Stimulated activated CD4-positive, alpha-beta T cell treated with anti-CD3 and anti-CD28 coated beads, Interleukin-12 subunit alpha, Interleukin-12 subunit beta, amount 100 ng/mL, for 4 hours (primary cell): ENCODE measurements at places on chromosomes 5 and 9.

DNA sequence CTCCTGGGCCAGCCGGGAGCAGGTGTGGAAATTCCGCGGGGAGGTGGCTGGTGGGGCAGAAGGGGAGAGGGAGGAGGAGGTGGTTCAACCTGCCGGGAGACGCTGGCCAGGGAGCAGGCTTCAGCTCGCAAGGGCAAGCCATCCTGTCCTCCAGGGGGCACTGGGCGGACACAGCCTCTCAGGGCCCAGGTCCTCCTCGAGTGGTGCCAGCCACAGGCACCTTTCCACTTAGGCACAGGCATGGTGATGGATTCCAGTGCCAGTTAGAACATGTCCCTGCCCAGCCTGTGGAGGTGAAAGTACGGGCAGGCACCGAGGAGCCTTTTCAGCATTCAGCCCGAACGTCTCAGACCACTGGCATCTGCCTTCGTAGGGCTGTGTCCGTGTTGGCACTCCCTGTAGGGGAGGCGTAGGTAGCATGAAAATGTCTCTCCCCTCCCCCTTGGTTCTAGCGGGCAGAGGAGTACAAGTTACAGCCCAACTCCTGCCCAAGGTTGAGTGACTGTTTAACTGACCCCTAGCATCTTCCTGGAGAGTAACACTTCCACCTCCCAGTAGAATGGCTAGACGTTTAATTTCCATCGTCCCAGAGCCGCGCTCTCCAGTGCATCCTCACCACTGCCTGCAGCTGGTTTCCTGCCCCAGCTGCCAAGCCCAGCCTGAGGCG is 48.9 kb downstream of the DAB2IP start:
- DNase-seq, result no peak

DNA sequence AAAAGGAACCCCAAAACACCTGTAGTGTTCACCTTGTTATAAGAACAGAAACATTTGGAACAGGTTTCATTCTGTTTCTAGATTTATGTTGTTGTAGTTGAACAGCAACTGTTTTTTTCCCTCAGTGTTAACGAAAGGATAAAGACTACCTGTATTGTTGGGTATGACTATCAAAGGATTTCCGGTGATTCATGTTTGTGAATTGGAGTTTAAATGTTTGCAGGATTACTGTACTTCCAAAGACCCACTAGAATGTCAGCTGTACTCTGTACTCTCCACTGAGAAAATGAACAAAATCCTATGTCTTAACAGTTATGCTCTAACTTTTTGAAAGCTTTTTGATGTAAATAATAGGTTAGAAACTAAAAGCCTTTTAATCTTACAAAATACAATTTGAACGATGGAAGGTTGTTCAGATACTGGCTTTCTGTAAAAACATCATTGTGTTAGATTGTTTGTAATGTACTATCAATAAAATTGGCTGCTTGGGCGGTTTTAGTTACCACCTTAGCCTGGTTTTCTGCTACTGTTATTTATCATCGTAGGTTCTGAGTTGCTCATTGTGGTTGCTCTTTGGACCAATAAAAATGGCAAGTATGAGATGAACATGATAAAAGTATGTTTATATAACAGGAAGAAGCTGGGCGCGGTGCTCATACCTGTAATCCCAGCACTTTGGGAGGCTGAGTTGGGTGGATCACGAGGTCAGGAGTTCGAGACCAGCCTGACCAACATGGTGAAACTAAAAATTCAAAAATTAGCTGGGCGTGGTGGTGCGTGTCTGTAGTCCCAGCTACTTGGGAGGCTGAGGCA is 44.1 kb downstream of the DCP2 start:
- no peak for DNase-seq

- DNase-seq, result no peak
Observed at GRCh38 chr9:124673063-124673462, 98.0 kb downstream of the NR6A1 start.

DNA sequence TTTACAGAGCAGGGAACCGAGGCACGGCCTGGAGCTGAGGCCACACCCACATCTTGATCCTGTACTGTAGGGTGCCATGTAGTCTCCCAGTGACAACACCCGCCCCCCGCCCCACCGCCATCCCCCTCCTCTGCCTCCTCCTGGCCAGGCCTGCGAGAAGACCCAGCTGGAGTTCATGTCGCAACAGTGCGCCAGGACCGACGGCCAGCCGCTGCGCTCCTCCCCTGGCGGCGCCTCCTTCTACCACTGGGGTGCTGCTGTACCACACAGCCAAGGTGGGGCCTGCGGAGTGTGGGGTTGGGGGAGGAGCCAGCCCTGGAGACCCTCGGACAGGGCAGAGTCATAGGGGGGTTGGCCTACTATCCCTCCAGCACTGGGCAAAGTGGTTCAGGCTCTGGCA is 14.5 kb downstream of the ADAMTS13 start:
- no peak for DNase-seq

GRCh38 chr5:53053364-53053763 is 56.2 kb downstream of the MOCS2 start:
- no peak for DNase-seq

- DNase-seq, result peak; percentile 56
Observed at GRCh38 chr9:93058355-93059010, at the start of gene SUSD3. SUSD3 (plus strand) TSS chr9:93058701; CDS start chr9:93058743, 42 bp downstream.

- no peak for DNase-seq
Observed at GRCh38 chr5:673831-674629, 19.1 kb downstream of the TPPP start.

DNA sequence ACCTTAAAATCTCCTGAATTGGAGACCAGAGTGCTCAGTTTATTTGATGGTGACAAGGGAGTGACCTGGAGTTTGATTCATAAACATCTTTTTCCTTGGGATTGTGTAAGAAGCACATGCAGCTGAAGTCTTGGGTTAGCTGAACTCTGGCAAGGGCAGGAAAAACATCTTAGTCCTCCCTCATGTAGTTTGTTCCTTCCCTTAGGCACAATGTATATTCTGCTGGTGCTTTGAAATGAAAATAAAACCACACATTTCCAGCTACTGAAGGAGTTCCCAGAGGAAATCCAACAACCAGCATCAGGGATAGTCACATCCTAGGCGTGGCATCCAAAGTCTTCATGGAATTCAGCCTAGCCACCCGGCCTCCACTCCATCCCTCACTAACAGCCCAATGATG is 95.2 kb upstream of the PAPPA start:
- DNase-seq, result no peak

- no peak for DNase-seq
Observed at GRCh38 chr9:33263131-33264002, 1.1 kb downstream of the BAG1 start.

GRCh38 chr9:133786371-133786753 is 48.2 kb upstream of the SARDH start:
- DNase-seq, result no peak

DNA sequence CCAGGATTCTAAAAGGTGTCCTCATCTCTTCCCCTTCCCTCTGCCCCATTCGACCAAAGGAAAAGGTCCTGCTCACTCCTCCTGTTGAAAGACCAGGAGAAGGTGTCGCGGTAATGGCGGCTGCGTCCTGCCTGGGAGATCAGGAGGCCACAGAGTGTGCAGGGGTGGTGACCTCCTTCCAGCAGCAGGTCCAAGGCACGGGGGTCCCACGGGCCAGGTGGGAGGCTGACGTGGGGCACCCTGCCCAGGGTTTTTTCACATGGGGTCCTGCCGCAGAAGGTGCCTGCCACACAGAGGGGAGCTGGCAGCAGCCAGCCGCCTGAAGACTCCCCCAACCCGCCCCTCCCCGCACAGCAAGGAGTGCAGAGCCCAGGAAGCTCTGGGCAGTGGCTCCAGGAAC is 22.2 kb upstream of the ADAMTS2 start:
- no peak for DNase-seq

GRCh38 chr5:138748630-138749081 is 4.6 kb upstream of the CTNNA1 start:
- DNase-seq, result no peak

GRCh38 chr5:122415030-122415800 is 103.2 kb downstream of the SNCAIP start:
- no peak for DNase-seq
